ENCODE measurements at places on chromosomes 5 and 9.

GRCh38 chr5:54313311-54314270 lies 3.2 kb upstream of the ARL15 start:
- DNase-seq = peak; percentile 15

DNA sequence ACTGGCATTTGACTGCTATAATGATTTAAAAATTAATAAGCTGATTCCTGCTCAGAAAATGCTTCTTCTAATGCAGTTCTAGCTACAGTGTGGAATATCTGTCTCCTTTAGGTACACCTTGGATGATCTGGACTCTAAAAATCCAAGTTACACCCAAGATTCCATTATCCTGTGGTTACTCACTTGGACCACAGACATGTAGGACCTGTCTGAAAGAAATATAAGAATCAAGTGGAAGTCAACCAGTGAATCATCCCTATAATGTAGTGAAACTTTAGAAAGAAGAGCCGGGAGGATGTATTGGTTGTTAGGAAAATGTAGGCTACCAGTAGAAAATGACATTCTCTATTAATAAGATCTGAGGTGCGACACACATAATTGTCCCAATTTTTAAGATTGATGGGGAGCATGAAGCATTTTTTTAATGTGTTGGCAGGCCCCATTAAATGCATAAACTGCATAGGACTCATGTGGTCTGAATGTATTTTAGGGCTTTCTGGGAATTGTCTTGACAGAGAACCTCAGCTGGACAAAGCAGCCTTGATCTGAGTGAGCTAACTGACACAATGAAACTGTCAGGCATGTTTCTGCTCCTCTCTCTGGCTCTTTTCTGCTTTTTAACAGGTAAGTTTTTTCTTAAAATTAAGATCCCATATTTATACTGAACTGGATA lies at the start of gene SPINK6:
SPINK6 (plus strand) TSS at position 512 of the 673 bp plus-strand sequence; CDS start at position 567, 55 bp downstream.
- DNase-seq = no peak

DNA sequence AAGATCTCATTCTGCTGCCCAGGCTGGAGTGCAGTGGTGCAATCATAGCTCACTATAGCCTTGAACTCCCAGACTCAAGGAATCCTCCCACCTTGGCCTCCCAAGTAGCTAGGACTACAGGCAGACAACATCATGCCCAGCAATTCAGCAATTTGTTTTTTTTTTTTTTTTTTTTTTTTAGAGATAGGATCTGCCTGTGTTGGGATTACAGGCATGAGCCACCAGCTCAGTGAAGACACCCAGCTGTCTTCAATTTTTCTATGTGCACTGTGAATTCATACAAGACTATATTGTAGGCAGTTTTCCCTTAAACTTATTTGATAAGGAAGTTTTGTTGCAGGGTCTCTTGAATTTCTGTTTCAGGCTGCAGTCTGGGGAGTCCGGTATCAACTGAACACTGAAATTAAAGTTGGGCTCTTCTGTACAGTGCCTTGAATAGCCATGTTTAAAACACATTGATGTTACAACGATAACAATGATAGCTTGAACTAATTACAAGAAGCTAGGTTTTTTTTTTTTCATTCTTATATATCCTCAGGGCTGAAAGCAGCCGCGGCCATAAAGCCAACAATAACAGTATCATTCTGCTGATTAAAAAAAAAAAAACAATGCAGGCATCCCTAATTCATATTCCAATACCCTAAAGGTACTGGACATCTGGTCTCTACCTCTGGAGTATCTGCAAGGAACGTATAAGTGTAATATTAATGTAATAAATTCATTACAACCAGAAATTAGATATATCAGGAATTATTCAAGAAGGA lies 63.5 kb downstream of the MPDZ start:
- DNase-seq = no peak

DNA sequence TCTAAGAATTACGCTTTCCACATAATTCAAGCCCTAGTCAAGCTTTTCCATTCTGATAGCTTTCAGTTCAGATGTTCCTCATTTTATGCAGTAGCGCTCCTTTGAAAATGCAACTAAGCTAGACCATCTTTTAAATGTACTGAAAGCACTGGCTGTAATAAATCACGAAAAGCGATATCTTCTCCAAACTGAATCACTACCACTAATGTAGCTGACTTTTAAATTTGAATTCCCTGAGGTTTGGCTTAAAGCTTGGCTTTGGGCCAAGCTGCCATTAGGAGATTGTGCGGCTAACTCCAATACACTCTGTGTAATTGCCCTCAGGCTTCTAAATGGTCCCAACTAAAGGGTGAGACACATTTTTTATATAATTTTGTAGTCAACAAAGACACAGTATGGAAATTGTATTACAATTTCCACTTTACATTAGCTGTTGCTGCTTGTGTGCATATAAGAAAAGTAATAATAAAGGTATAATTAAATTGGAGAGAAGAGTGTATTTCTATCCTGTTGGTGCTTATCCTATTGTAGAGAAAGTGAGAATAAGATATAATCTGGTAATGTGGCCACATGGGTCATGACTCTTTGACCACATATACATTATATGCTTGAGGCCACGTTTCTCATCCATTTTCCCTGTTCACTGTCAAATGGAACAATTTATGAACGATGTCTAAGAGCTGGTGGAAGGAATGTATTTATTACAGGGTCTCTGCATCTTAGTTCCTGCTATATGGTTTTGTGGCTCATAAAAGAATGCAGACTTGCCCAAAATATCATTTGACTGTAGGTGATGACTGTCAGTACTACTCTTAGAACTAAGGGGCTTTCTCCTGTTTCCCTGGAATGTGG lies 118.7 kb upstream of the TAF11L2 start:
- peak; percentile 93 for DNase-seq

GRCh38 chr5:74182603-74183002 lies 457.9 kb downstream of the ENC1 start:
- peak; percentile 73 for DNase-seq

Measured in SK-N-DZ (cell line).